T47D (cell line): ENCODE measurements at places on chromosomes 7 and 10.

GRCh38 chr7:56063882-56064625 is at the start of gene SUMF2:
TSS of gene SUMF2 (plus strand) at chr7:56064286. CDS start at chr7:56064312, 26 bp downstream.
- peak; percentile 99 for DNase-seq

GRCh38 chr10:127456122-127456521 is 93.0 kb upstream of the NPS start:
- DNase-seq, result no peak

GRCh38 chr10:44805466-44806210 is 105.5 kb upstream of the TMEM72 start:
- no peak for DNase-seq

GRCh38 chr7:150408393-150409299 is 29.5 kb downstream of the ZNF775 start:
- no peak for DNase-seq

GRCh38 chr10:97335188-97335619 is 675 bp upstream of the FRAT2 start:
- DNase-seq, result no peak
